NCI-H510A treated with DMSO at 0.1 percent for 48 hours (cell line): ENCODE measurements at places on chromosomes 11 and 22.

- no peak for DNase-seq
Measured at GRCh38 chr11:72433455-72434036, 785 bp downstream of the CLPB start.

GRCh38 chr22:20316844-20317401, 2.9 kb downstream of the DGCR6L start:
- DNase-seq: no peak

- no peak for DNase-seq
Measured at GRCh38 chr22:41469218-41469851, 418 bp downstream of the ACO2 start.

DNA sequence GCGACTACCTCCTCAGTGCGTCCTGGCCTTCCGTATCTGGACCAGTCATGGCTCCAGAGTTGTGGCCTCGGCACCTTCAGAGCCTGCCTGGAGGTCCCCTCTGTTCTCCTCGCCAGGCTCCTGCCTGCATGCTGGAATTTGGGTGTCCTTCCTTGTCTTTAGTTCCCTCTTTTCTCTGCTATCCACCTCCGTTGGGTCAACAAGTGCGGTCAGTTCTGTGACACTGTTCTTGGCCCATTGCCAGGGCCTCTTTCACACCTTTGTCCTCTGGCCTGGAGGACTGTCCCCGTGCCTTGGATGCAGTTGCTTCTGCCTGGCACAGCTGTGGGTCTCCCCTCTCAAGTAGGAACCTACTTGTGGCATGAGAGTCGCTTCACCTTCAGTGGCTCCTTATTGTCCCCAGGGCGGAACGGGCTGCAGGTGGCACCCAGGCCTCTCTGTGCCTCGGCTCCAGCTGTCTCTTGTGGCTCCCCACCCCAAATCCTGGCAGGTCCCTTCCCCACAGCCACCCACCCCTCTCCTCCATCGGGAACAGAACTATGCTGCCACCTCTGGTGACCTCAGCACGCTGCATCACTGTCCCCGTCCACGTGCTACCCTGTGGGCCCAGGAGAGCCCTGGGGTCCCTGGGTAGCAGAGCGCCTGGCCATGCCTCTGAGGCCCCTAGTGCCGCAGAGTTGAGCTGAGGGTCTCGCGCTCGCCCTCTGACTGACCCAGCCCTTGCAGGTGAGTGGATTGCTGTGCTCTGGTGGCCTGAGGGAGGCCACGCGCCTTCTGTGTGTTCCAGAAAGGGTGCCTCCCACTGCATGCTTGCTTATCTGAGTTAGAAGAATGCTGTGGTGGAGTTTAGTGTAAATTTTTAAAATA, 4.7 kb downstream of the DGCR8 start:
- no peak for DNase-seq

DNA sequence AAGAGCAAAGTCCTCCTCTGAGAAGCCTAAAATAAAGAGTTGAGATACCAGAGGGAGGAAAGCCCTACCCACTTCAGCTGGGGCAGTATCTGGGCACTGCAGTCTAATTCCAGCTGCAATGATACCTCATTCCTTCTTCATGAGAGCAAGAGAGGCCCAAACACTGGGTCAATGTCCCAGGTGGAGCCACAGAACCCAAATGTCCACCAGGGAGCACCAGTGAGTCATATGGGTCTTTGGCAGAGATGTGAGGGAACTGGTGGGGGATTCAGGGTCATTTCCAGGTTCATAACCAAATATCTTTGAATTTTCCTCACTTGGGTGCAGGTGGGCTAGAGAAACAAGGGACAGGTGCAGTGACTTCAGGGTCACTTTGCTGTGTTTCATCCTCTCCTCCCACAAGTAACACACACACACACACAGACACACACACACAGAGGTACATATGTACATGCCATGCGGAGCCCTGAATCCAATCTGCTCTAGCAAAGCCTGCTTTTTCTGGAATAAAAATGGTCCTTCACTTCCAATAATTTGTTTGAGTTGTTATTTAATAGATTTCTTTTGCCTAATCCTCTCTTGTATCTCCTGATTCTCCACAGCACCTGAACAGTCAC, 585.4 kb downstream of the SOX6 start:
- DNase-seq: no peak

DNA sequence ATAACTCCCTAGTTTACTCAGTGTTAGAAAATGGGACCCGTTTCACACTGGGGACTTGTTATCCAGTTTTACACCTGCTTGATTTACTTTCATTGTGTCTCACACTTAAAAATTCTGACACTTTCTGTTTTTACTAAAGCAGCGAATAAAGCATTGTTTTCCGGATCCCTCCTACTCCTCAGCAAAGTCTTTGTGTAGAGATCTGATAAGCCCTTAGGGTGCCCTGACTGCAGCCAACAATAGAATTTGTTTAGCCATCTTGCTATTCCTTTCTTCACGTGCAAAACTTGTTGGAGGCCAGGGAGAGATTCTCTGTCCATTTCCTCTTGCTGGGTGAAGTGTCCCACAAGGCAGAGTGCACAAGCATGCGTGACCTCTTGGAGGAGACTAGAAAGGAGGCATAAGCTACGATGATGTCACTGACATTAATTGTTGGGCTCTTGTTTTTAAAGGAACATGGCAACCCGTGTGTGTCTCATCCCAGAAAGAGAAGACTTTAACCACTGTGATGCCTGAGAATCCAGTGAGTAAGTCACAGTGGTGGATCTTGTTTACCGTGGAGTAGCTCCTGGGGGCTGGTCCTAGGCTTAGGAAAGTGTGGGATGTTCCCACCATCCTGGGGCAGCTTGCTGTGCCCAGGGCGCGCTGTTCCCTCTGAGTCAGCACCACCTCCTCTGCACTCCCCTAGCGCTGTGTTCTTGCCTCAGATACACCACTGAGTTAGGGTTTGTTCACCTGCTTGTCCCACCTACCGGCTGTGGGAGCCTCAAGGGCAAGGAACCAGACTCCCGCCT, 27.7 kb downstream of the MICAL2 start:
- DNase-seq: no peak

DNA sequence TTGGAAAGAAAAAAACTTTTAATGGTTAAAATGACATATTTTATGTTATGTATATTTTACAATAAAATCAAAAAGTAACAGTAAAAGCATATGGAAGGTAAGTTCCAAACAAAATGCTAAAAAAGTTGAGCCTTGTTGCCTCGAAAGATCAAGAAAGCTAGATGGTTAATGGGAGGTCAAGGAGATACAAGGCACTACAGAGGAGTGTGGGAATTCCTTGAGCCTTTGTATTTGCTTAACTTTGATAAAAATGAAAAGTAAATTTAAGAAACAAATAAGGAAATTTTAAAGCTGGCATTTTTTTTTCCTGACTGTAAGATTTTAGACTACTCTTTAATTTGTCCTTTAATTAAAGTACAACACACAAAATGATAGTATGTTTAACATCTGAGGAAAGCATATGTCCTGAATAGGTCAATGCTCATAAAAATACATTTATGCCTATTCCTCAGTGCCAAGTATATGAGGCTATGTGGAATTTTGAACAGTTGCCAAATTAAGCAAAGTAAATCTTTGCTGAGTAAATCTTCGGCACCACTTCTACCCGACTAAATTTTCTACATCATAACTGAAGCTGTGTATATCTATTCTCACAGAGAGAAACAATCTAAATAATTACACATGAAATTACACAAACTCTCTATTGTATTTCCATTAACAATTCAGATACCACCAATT, 108.8 kb downstream of the TTC28 start:
- DNase-seq: no peak

- DNase-seq: no peak
Measured at GRCh38 chr22:37098976-37099591, 10.4 kb downstream of the TMPRSS6 start.

DNA sequence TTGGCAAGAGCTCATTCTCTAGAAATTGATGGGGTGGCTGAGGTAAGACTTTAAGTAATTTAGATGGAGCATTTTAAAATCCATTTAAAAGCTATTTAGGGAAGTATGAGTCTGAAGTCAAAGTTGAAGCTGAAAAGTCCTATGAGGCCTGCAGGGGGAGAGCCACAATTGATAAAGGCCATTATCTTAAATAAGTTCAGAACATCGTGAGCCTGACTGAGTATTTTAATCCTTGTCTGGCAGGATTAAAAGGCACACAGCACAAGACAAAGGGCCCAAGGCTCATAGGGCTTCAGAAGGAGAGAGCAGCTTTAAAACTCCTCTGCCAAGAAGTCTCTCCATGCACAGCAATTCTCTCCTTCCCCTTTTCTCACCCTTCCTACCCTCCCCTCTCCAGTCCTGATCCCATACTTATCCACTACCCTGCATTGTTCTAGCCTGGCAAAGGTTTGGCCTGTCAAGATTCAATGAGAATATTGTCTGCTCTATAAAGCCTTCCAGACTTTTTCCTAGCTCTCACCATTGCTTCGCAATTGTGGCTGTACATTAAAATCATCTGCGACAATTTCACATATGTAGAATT, 1312.9 kb downstream of the FAM181B start:
- DNase-seq: no peak

DNA sequence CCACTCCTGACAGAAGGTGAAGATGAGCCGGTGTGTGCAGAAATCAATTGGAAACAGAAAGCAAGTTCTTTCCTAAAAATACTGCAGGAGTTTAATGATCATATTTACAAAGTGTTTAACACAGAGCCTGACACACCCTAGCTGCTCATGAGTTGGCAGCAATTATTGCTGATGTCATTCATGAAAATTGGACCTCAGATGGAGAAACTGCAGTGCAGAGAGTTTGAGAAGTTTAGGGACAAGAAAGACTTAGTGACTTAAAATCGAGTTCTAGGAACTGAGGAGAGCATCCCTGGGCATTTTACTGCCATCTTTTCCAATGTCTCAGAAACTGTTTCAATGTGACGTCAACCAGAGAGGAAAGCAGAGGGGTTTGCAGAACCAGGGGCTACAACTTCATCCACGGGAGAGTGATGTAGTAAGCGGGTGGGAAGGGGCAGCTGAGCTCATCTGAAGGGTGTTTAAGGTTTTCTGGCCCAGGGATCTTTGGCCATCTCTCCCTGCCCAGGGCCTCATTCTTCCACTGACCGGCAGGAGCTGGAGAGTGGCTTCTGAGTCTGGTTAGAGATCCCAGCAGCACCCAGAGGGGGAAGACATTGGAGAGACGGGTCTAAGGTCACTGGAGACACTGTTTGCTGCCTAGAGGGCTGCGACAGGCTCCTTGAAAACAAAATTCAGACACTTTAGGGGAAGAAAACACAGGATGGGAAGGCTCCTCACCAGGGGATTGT, 21.1 kb upstream of the IGLL5 start:
- no peak for DNase-seq

DNA sequence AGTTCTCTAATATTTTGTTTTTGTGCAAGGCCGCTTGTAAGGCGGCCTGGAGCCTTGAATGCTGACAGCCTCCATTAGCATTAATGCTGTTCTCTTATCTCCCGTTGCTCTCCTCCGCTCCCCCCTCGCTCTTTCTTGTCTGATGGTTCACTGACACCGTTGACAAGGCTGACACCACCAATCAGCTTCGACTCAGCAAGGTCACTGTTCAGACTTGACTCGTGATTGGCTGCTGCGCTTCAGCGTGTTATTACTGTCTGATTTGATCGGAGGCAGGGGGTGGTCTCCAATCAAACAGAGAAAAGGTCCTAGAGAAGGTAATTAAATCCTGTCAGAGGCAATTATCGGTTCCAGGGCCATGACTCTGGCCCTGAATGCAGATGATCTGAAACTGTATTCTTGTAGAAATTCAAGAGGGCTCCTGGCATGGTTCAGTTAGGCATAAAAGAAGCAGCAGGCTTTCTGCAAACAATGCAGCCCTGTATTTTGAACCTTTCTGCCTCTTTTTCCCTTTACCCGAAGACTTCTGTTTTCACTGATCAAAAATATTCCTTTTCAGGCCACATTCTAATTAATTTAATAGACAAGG, 49.3 kb upstream of the MPPED2 start:
- no peak for DNase-seq

GRCh38 chr11:13782390-13783075, 114.1 kb downstream of the FAR1 start:
- DNase-seq: no peak

DNA sequence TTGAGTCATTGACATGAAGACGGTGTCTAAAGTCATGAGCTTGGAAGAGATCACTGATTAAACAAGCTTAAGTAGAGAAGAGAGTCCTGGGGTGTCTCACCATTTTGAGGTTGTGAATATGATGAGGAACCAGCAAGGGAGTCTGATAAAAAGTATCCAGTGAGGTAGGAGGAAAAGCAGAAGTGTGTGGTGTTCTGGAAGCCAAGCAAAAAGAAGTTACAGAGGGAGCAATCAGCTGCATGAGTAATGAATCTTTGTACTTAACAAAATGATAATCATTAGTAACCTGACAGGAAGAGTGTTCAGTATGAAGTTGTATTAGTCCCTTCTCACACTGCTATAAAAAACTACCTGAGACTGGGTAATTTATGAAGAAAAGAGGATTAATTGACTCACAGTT, 131.3 kb downstream of the C11orf87 start:
- DNase-seq: no peak

DNA sequence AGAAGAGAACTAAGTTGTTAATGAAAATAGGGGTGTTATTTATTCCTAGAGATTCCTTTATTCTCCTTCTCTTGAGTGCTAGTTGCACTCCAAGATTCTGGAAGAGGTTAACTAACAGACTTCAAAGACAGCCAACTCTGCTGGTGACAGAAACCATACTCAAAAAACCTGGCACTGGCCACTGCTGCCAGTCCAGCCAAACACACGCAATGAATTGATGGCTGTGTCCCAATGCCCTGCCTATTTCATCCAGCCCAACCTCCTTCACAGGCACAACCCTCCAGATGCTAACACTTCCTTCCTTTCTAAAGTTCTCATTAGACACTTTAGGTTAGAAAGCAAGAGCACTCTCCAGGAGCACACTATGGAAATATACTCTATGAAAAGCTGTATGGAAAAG, 150.8 kb upstream of the C11orf58 start:
- no peak for DNase-seq

DNA sequence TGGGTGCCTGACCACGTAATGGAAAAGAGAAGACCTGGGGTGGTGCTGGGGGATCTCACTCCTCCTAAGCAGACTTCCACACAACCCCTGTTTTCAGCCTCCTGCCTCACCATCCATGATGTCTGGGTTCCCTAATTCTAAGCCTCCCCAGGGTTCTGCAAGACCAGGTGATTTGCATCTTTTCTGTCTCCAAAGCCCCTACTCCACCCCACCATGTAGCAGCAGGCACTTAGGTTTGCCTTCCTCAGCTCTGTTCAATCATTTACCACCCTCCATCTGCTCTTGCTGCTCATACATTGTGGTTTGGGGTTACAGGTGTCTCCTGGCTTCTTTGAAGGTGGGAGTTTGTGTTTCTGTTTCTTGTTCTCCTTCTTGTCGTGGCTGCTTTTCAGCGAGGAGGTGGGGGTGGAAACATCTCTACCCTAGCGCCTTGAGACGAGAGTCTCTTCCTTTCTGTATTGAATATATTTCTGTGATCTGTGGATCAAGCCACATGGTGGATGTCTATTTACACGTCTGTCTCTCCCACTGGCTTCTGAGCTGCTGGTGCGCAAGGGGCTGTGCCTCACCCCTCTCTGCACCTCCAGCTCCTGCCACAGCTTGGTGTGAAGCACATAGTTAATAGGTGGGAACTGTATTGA, 6.6 kb upstream of the SSTR3 start:
- no peak for DNase-seq

GRCh38 chr11:47204637-47204989, 10.2 kb upstream of the DDB2 start:
- no peak for DNase-seq
